Stimulated activated CD4-positive, alpha-beta T cell treated with anti-CD3 and anti-CD28 coated beads, Interleukin-1b, Interleukin-23, amount 100 ng/mL, for 48 hours (primary cell): ENCODE measurements at places on chromosomes 16 and 17.

DNA sequence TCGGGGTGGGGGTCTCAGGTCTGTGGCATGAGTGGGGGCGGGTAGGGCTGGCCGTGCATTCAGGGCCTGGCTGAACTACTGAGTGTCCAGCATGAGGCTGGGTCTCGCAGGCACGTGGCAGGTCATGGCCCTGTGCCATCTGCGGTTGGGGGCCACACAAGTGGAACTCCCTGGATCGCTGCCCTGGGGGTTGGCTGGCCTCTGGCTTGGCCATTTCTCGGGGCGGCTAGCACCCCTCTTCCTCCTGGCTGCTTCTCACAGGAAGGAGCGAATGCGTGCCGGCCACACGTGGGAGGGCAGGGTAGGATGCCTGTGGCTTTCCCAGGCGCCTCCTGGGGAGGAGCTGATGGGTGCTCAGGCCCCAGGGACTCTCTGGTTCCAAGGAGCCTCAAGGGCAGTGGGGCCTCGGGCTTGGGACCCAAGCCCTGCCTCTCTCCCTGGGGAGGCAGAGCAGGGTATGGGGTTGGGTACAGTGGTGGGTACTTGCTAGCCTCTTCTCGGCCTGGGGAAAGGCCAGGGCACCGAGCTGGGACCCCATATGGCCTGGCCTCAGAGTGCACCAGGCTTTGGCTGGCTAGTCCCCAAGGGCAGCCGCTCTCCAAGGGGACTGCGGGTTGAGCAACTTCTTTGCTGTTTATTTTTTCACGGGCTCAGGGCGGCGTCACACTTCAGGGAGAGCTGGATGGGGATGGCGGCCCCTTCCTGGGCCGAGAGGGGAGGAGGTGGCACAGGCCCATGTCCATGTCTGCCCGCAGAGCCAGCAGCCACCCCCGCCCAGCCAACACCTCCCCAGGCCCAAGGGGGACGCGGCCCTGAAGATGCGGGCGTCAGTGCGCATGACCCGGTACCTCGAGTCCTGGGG, 37.5 kb downstream of the ADCY7 start:
- DNase-seq = no peak

- DNase-seq = no peak
Observed at GRCh38 chr16:15993946-15994665, 44.7 kb downstream of the ABCC1 start.

- peak; percentile 68 for DNase-seq
Observed at GRCh38 chr17:1294157-1294717, 14.8 kb downstream of the TRARG1 start.

DNA sequence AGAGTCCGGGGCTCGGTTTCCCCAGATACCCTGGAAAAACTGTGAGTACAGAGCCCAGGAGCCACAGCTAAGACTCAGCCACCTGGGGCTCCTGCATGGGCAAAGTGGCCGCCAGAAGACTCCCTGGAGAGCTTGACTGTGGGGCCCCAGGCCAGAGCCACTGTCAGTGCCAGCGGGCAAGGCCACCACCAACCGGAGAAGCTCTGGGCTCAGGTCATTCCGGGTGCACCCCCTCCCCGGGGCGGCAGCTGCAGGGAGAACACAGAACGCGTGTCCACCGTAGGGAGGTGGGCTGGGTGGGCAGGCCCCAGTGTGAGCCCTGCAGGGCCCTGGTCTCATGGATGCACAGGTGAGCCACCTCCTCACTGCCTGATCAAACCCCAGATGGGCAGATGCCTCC, 22.3 kb upstream of the RBFOX3 start:
- no peak for DNase-seq

- DNase-seq = no peak
Observed at GRCh38 chr17:77363821-77364361, 223.1 kb downstream of the SEC14L1 start.

GRCh38 chr17:75601057-75601987, 13.7 kb downstream of the MYO15B start:
- peak; percentile 66 for DNase-seq

- no peak for DNase-seq
Observed at GRCh38 chr17:70414300-70414699, 245.0 kb downstream of the KCNJ2 start.

DNA sequence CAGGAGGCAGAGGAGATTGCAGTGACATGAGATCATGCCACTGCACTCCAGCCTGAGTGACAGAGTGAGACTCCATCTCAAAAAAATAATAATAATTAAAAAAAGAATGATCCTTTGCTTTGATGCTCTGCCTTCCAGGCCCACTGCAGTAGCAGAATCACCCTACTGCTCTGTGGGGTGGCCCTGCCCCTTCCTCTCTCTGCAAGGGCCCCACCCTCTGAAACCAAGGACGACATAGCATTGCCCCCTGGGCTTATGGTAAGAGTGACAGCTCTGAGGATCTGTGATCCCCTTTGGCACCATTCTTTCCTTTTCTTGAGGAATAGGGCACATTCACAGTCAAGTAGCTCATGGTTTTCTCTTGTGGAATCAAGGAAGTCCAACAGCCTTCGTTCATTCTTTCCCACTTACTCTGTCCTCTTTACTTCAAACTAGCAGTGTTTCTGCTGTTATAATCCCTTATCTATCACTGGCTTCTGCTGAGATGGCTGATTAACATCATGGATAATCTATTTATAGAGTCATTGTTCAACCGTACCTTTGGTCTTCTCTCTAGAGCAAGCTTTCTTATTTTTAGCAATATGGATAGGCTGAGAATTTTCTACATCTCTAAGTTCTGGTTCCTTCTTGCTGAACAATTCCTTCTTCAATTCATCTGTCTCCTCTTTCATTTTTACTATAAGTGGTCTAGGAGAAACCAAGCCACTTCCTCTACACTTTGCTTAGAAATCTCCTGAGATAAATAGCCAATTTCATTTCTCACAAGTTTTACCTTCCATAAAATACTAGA, 14.1 kb downstream of the RAD51C start:
- no peak for DNase-seq

- peak; percentile 99 for DNase-seq
Observed at GRCh38 chr16:28846080-28846932, at the start of gene TUFM. Gene TUFM (minus strand): TSS chr16:28846348. CDS start chr16:28846269, 79 bp downstream.

- no peak for DNase-seq
Observed at GRCh38 chr17:12095522-12095921, 74.8 kb downstream of the MAP2K4 start.

GRCh38 chr16:1494129-1494640, 1.0 kb downstream of the TELO2 start:
- DNase-seq = no peak

- DNase-seq = no peak
Observed at GRCh38 chr17:82304826-82305726, 12.3 kb downstream of the CD7 start.

DNA sequence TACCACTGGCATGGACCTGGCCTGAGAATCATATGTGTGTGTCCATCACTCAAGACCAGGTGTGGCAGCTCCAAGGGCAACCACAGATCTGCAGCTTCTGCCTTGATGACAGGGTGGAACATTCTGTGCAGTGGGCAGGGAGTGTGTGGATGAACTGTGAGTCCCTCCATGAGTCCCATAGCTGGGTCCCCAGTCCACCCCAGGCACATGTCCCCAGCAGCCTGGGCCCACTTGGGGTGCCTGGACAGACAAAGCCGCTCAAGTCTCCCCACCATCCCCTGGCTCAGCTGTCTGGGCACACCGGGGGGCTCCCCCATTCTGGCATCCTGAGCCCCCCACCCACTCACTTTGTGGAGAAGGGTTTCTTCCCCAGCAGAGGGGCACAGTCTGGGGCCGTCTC, 4.6 kb upstream of the KRT16 start:
- no peak for DNase-seq

- DNase-seq = no peak
Observed at GRCh38 chr16:24328835-24329452, 72.8 kb downstream of the CACNG3 start.

GRCh38 chr17:12853921-12854320, 64.6 kb downstream of the ARHGAP44 start:
- no peak for DNase-seq

- no peak for DNase-seq
Observed at GRCh38 chr17:77036841-77037381, 103.9 kb upstream of the SEC14L1 start.

- peak; percentile 70 for DNase-seq
Observed at GRCh38 chr17:3535253-3535995, 22.2 kb downstream of the TRPV3 start.

DNA sequence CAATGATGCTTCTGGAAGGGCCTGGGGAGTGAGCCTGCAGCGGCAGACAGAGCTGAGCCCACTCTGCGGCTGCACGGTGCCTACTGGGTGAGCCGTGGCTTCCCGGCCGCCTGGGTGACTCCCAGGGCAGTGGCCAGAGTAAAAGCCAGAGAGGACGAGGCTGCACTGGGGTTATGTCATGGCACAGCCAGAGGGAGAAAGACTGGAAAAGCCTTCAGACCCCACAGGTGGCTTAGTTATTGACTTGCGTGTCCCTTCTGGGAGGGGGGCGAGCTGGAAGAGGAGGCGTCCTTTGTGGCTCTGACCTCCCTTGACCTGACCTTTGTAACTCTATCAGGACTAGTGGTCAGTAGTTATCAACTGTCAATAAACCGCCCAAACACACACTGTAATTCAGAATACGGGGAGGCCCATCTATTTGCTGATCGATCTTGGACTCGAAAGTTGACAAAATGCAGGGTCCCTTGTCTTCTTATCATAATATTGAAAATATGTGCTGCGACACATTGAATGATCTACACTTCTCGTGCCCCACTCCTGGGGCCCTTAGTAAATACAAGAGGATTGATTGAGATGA, 385.9 kb upstream of the ZFHX3 start:
- no peak for DNase-seq

DNA sequence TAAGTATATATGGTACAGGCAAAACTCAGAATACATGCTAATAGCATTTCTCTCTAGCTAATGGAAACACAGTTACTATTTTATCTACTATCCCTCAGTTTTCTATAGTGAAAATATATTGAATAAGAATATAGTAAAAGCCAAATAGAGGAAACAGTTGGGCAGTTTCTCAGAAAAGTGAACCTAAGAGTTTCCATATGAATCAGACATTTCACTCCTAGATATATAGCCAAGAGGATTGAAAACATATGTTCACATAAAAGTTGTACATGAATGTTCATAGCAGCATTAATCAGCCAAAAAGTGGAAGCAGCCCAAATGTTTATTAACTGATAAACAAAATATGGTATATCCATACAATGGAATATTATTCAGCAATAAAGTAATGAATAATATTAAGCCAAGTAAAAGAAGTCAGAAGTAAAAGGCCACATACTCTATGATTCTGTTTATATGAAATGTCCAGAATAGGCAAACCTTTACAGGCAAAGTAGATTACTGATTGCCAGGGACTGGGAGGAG, 134.6 kb downstream of the CYB561 start:
- no peak for DNase-seq

- no peak for DNase-seq
Observed at GRCh38 chr16:7017006-7017662, 315.5 kb upstream of the RBFOX1 start.

DNA sequence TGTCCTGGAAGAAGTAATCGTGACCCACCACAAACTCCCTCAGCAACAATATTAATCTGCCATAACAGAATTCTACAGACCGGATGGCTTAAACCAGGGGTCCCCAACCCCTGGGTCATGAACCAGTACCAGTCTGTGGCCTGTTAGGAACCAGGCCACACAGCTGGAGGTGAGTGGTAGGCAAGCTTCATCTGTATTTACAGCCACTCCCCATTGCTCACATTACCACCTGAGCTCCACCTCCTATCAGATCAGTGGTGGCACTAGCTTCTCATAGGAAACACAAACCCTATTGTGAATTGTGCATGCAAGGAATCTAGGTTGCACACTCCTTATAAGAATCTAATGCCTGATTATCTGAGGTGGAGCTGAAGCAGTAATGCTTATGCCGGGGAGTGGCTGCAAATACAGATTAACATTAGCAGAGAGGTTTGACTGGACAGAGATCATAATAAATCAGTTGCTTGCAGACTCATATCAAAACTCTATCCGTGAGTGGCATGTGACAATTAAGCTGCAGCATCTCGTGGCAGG, 74.5 kb downstream of the NOG start:
- DNase-seq = no peak

DNA sequence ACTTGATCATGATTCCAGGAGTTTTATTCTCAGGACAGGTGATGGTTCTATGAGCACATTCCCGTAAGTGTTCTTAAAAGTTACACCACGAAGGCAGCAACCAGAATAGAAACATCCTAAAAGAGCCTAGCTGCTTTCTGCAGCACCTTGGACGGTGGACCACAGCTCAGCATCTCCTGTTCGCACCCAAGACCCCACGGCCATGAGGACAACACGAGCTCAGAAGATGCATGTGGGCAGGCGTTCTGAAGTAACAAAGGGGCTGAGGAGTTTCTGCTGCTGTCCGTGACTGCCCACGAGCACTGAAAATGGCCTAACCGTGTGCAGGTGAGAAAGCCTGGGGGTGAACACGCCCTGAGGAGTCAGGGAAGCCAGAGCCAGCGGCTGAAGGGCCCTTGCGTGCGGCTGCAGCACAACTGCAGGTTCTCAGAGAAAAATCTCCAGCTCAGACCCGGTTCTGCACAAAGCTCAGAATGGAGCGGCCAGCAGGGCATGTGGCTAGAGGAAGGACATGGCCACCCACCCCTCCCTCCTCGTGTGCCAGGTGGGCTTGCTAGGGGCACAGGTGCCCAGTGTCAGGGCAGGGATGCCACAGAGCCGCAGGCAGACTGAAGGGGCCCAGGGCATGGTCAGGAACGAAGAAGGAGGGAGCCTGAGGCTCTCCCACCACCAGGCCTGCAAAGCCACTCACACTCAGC, 10.8 kb upstream of the C16orf95 start:
- no peak for DNase-seq

DNA sequence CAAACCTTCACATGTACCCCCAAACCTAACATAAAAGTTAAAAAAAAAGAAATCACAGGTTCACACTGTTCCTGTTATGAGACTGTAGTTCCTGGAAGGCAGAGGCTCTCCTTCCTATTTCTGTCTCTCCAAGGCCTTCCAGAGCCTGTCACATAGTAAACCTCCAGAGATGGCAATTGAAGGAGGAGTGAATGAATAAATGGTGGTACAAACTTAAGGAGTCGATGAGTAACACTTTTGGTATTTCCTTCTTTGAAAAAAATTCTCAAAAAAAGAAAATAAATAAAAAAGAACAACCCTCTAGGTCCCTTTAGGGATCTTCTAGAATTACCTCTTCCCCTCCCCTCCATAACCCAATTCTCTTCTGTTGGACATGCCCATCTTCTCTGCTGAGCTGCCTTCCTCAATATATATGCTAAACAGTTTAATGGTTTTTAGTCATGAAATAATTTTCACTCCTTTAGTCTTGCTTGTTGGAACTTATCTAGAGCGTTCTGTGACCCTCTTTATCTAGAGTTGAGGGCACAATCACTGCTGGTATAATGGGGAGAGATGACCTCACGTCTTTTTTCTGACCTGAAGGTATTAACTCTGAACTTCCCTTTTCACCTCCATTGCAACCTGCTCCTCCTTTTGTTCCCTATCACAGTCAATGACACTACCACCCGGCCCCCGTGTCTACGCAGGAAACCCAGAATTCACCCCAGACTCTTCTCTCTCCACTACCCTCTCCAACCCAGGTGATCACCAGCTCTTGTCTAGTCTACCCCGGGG, 1.7 kb upstream of the TAF15 start:
- DNase-seq = no peak
